ENCODE measurements at places on chromosomes 5 and 9.
A peak's percentile ranks its signal among the peaks of the same experiment; 100 is the strongest.

GRCh38 chr9:106954974-106955850 lies 92.2 kb downstream of the ZNF462 start:
- no peak for DNase-seq

GRCh38 chr9:114034661-114035062 lies 43.4 kb downstream of the AMBP start:
- no peak for DNase-seq

- DNase-seq = peak; percentile 79
These were observed 58.2 kb downstream of the DRD1 start for GRCh38 chr5:175385691-175386362.

DNA sequence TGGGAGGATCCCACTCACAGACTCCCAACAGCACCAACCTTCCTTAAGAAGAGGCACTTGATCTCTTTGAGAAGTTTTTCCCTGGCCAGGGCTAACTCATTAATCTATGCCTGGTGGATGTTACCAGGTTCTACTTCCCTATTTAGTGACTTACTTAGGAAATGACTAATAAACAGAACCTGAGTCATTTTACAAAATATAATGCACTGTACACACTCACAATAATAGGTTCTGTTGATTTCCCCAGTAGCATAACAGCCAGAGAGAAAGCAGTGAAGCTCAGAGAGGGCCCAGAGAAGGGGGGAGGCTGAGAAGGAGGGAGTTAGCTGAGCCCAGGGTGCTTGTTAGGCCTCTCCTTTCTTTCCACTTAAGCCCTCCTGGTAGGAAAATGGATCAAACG lies 27.1 kb downstream of the FRMD3 start:
- no peak for DNase-seq

- no peak for DNase-seq
These were observed 49.5 kb downstream of the AGXT2 start for GRCh38 chr5:34998058-34998789.

GRCh38 chr5:173790836-173791546 lies 97.2 kb upstream of the CPEB4 start:
- DNase-seq = no peak

- DNase-seq = no peak
These were observed 177.9 kb downstream of the TSSK1B start for GRCh38 chr5:113256671-113257452.

- DNase-seq = no peak
These were observed 287.0 kb upstream of the COX7C start for GRCh38 chr5:86330736-86331135.

- no peak for DNase-seq
These were observed 23.3 kb upstream of the UGT3A2 start for GRCh38 chr5:36089989-36090388.

- DNase-seq = no peak
These were observed 48.5 kb downstream of the PLK2 start for GRCh38 chr5:58411372-58411771.

DNA sequence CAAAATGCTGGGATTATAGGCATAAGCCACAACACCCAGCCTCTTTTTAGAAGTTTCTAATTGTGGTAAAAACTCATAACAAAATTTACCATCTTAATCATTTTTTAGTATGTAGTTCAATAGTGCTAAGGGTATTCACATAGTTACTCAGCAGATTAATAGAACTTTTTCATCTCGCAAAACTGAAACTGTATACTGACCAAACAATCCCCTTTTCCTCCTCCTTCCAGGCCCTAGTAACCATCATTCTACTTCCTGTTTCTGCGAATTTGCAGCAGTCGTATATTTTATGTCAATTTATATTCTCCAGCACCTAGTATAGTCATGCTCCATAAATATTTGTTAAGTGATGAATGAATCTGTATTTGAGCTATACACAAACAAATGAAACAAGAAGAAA lies 86.3 kb upstream of the ERBIN start:
- DNase-seq = no peak

DNA sequence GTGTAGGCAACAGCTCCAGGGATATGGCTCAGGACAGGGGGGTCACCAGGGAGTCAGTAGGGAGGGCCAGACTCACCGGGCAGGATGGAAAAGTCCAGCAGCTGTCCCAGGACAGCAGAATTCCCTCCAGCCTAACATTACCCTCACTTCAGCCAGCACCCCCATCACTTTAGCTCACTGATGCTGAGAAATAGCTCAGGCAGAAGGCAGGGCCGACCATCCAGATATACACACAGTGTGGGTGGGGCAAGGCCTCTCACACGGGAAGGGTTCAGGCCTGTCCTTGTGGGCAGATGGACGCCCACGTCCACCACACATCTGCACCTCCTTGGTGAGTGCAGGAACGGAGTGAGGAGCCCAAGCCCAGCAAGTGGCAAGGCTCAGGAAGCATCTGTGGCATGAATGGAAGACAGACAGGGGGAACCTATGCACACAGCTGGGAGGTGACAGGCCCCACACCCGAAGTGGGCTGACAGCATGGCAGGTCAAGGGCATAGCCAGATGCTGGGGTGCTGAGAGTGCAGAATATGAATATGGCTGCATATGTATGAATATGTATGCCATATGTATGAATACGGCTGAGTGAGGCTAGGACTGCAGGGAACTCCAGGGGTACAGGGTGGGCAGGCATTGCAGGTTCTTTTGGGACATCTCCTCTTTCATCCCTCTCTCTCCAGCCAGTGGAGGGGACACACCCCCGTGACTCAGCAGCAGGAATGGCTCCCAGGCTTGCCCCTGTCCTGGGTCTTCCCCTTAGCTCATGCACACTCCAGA lies 17.0 kb downstream of the BICD2 start:
- no peak for DNase-seq

DNA sequence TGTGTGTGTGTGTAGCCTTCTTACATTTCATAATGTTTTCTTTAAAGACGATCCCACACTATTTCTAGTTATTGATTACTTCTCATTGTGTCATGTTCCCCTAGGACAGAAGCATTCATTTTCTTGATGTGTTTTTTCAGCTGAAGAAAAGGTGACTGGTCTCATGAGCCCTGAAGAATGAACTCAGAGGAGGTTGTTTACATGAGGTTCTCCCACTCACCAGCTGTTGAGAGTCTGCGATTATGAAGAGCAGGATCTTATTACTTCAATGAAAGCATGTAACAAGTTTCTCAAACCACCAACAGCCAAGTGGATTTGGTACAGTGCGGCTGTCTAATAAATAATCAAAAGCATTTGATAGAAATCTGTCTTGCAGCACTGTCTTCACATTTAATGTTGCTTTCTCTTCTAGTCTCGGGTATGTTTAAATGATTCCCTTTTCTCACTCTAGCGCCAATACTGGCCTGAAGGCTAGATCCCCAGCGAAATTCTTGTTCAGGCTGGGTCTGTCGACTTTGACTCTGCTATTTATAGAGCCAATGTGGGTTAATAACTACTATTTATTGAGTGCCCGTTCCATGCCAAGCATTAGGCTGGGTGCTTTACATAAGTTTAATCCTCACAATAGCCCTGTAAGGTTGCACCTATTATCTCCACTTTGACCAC lies 9.6 kb upstream of the FSD1L start:
- no peak for DNase-seq

DNA sequence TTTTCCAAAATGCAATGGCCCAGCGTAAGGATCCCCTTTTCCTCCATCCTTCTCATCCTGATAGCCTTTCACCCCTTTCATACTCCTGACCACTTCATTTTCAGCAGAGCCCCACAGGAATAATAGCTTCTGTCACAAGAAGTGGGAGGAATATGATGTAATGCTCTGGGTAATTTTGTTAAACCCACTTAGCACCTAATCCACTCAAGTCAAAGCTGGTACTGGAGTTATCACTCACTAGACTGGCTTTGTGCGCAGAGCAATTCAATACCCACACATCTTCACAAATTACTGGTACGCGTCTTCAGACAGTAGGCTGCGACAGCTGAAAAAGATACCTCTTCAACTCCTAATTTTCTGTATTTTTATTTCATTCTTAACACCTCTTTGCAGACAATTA lies 2232.8 kb upstream of the WWC1 start:
- no peak for DNase-seq

- no peak for DNase-seq
These were observed 10.2 kb downstream of the FOCAD start for GRCh38 chr9:20694248-20694647.

- DNase-seq = peak; percentile 26
These were observed 2.3 kb downstream of the ZFAND5 start for GRCh38 chr9:72362680-72363139.

- DNase-seq = no peak
These were observed 67.1 kb downstream of the COL5A1 start for GRCh38 chr9:134708672-134709038.

- no peak for DNase-seq
These were observed 170.2 kb upstream of the NREP start for GRCh38 chr5:111927191-111927590.

All from NCI-H2081 treated with DMSO at 0.1 percent for 48 hours (cell line).